ENCODE measurements at places on chromosomes 5 and 9.

DNA sequence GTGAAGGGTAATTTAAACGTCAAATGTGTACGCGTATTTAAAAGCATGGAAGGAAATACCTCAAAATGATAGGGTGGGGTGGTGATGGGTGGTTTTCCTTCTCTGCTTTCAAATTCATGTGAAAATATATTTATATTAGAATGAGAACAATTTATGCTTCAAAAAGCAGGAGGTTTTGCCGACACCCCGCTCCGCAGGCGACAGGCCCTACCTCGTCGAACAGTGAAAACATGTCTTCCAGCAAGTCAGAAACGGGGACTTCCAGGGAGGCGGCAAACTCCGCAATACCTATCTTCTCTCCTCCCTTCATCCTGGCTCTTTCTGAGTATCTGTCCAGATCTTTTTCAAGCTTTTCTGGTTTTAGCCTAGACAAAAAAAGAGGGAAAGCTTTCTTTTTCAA, 28.5 kb upstream of the SLC6A3 start:
- DNase-seq, result no peak

DNA sequence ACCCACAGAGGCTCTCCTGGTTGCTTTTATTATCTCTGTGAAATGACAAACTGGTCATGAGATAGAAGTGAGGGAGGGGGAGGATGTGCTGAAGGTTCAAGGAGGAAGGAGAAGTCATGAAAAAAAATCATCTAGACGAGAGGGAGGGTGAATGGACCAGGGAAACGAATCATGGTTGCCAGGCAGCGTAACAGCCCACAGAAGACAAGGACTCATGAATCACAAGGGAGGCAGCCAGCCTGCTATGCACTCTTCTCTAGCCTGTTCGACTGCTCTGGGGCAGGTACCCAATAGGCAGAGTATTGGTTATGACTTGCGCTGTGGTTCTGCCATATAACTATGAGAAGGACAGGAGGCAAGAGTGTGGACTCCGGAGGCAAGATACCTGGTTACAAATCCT, 475.2 kb downstream of the CDK5RAP2 start:
- no peak for DNase-seq

- DNase-seq, result no peak
These were observed 7.7 kb upstream of the ADRA1B start for GRCh38 chr5:159908591-159908940.

DNA sequence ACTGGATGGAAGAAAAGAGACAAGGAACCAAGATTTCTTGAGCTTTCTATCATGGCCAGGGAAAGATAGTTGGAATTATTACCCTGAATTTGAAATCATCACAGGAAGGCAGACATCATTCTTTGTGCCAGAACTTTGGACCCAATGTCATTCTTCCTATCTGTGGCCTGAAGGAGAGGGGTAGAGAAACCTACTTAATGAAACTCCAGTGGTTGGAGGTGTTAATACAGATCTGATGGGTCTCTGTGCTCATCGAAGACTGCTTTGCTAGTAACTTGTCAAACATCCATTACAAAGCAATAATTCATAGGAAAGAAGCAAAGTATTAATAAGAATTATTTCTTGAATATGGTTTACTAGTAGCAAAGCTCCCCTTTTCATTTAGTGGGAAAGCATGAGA, 26.9 kb downstream of the PRLR start:
- no peak for DNase-seq

GRCh38 chr5:1594357-1595106, 70.8 kb upstream of the LPCAT1 start:
- no peak for DNase-seq

DNA sequence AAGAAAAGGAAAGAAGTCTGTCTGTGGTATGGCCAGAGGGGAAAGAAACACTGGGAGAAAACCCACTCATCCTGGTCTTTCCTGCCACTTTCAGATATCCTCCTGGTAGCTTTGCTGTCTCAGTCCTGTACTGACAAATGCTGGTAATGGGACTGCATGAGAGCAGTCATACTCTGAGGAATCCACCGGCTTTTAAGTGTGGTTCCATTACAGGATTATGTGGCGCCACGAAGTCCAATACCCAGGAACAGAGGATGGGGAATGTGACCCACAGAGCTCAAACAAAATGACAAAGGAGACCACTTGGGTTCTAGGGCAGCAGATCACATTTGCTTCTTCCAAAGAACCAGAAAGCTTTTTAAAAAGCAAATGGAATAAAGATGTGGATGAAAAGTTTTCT, 26.3 kb upstream of the FBP1 start:
- no peak for DNase-seq

DNA sequence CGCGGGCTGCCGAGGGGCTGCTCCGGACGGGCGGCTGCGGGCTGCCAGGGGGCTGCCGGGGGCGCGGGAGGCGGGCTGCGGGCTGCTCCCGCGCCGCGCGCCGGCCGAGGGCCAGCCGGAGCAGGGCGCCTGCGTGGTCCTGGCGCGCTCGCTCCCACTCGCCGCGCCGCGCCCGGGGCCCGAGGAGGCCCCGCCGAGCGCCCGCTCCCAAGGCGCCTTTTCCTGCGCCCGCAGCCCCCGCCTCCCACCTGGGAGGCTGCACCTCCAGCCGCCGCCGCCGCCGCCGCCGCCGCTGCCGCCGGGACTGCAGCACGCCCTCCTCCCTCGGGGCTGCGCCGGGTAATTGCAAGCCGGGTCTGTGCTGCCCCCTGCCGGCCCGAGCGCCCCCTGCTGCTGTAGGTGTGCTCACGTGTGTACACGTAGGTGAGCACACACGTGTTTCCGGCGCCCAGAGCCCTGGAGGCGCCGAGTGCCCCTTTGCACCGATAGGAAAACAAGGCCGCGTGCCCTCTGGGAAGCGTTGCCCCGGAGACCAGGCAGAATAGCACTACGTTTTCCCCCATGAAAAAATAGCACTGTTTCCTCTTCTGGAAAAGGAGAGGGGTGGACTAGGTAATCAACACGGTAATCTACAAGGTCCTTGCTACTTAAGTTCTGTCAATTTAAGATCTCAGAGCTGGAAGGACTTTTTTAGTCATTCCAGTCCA, at the start of gene EPB41L4B:
Gene EPB41L4B (minus strand): TSS at position 318 of the 707 bp plus-strand sequence. CDS start 613 bp downstream, outside the sequence.
- peak; percentile 83 for DNase-seq

DNA sequence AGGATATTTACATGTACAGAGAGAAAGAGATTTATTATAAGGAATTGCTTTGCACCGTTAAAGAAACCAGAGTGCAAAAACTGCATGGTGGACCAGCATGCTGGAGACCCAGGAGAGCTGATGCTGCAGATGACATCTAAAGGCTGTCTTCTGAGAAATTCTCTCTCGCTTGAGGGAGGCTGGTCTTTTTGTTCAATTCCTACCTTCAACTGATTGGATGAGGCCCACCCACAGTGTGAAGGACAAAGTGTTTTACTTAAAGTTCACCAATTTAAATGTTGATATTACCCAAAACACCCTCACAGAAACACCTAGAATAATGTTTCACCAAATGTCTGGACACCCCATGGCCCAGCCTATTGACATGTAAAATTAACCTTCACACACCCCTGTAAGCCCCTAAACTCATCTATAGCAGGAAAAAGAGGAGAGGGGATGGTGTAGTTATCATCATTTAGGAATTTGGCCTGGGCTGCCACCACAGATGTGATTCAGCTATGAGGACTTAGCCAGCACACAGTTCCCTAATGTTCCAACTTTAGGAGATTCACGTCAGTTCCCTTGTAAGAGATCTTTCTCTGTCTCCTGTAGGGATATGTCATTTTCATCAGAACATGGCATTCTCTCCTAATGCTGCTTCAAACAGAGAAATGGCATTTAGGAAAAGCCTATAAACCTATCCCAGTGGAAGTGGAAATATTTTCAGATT, 358.2 kb upstream of the TLE4 start:
- DNase-seq, result no peak

GRCh38 chr9:84230355-84231145, 110.0 kb downstream of the SLC28A3 start:
- DNase-seq, result no peak

DNA sequence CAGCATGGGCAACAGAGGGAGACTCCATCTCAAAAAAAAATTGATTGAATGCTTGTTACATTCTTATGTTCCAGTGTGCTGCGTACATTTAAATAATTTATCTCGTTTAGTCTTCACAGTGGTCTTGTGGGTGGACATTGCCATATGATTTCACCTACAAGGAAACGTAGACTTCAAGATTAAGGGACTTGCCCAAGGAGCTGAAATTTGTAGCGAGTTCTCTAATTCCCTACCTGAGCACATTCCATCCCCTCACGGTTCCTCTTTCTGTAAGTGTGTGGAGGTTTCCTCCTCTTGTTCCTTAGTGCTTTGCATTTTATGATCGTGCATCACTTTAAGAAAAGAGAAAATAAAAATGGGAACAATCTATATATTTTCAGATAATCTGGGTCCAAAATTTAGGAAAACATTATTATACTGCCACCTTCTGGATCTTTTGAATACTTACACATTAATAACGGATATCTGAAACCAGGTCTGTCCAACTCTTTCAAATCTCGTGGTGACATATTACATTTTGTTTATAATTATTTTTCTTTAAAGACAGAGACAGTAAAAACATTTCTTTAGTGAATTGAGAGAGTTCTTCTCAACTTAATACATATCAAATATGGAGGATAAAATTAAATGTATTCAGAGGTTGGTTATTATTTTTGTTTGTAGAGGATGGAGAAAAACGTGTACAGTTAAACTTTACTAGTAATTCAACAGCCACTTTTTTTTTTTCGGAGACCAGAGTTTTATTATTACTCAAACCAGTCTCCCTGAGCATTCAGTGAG, 29.9 kb upstream of the C7 start:
- DNase-seq, result peak; percentile 0

- no peak for DNase-seq
These were observed 477.5 kb upstream of the EDIL3 start for GRCh38 chr5:84862132-84862531.

DNA sequence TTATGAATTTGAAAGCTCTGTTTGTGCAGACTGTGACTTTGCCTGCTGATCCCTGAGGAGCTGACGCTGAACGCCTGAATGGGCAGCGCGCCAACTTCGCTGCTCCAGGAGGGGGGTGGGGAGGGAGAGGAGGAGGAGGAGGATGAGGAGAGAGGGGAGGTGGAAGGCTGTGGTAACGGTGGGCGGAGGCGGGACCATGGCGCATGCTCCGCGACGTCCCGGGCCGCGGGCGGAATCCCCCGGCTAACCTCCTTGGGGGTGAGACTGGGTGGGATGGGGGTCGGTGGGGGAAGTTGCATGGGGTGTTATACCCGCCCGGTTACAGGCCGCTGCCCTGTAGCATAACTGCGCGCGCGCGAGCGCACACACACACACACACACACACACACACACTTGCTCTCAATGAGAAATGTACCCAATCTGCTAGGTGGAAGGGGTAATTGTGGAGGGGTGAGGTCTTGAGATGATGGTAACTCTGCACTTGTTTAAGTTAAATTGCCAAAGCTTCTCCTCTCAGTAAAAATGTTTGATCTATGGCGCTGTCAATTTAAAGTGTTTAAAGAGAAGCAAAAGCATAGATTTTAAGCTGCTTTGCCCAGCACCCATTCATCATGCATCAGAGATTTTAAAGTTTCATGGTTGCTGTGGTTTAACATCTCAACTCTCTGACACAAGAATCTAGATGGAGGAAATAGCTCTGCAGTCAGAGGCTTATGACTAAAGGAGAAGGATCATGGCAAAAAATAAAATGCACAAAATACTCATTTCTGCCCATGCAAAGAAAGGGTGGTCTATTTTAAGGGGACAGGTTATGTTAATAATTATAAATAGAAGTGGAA, 76.6 kb upstream of the TBCA start:
- no peak for DNase-seq

GRCh38 chr5:132003170-132003744, 8.2 kb downstream of the ACSL6 start:
- DNase-seq, result no peak

GRCh38 chr5:108634010-108634616, 113.6 kb upstream of the FER start:
- DNase-seq, result no peak

- no peak for DNase-seq
These were observed 696.7 kb upstream of the WWC1 start for GRCh38 chr5:167594750-167595149.

DNA sequence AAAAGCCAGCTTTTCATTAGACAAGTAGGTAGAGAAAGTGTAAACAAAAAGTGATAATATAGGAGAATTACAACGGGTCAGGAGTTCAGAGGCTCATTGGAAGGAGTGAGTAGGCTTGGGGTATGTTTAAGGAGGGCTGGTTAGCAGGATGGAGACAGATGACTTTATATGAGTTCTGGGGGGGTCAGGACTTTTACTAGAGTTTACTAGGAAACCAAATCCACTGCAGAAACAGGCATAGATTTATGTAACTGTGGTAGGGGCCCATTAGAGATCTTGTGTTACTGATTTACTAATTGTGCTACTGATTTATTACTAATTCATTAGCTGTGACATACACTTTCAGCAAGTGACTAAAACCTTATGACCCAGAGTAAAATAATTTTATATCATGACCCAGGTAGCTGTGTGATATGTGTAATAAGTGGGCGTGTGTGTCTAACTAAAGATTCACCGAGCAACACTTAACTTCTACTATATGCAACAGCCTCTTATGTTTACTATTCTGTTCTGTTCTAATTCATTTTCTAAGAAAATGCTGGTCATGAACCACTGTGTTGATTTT, 73.5 kb downstream of the IQGAP2 start:
- no peak for DNase-seq

DNA sequence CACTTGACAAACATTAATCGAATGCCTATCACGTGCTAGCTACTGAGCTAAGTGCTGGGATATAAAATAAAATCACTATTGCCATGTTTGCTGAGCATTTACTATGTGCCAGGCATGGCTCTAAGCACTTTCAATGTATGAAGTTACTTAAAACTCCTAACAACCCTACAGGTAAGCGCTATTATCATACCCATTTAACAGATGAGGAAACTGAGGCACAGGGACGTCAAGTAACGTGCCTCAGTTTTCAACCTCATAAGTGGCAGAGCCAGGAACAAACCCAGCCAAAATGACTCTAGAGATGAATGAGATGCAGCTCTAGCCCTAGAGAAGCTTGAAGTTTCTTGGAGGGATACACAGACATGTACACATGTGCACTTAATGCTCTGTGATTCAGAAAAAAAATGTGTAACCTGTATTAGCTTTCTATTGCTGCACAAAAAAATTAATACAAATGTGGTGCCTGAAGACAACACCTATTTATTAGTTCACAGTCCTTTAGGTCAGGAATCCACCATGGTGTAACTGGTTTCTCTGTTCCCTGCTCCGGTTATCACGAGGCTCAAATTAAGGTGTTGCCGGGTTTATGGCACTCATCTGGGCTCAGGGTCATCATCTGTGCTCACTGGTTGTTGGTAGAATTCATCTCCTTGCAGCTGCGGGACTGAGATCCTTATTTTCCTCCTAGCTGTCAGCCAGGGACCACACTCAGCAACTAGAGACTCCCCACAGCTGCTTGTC, 33.7 kb downstream of the TTLL11 start:
- DNase-seq, result no peak

Measured in NCI-H1105 (cell line).